B cell (primary cell): ENCODE measurements at places on chromosomes 3 and 15.

DNA sequence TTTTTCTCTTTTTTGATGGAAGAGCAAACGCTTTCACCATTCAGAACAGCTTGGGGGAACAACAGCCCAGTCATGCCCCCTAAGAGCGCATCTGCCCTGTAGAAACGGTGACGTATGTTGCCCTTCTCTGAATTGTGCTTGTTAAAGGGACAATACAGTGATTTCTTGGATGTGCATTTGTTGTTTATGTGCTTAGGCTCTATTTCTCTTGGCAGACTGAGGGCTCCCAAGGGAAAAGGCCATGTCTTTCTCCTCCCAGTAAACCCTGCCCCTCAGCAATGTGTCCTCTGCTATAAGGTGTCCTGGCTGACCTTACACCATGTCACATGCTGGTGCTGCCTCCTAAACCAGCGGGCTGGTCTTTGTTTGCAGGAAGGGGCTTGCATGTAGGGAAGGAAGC lies 346.1 kb downstream of the EPHB1 start:
- no peak for DNase-seq

DNA sequence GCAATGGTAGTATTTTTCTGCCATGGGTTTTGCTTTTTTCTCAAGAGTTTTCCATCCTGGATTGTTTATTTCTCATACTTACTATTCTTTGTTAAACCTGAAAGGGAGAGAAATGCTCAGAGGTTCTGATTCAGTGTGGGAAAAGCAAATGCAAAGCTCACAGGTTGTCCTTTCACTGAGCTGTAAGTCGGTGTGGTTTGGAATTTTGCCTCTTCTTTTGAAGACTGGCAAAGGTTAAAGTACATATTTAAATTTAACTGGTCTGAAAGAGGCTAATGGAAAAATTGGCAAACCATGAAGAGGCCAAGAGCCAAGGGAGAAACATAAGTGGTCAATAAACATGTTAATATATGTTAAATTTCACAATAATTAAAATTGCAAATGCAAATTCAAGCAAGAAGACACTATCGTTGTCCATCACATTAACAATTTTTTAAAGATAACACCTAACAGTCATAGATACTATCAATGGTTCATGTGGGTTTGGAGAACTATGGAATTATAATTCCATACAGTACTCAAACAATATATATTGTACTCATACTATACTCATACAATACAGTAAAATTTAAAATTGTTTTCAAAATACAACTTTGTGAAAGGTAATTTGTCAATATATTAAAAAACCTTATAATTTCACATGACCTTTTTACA lies 246.8 kb upstream of the STT3B start:
- no peak for DNase-seq

GRCh38 chr15:29844290-29844903 lies 22.1 kb upstream of the TJP1 start:
- DNase-seq, result no peak

- DNase-seq, result no peak
Measured at GRCh38 chr3:60114191-60114590, 1064.4 kb upstream of the CFAP20DC start.

DNA sequence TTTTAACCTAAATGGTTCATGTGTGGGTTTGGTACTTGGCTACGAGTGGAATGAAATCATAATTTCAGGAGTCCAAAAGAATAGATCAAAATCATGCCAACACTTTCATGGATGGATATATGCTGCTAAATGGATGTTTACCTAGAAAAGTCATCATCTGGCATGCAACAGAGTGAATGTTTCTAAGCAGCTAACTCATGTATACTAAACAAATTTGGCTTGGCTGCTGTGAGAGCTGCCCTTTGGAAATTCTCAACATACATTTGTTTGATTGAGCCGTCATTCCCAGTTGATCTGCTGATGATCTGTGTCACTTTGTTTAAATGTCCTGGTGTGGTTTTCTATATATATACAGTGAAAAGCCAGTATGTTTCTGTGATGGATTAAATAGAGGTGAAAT lies 263.3 kb downstream of the MECOM start:
- no peak for DNase-seq

DNA sequence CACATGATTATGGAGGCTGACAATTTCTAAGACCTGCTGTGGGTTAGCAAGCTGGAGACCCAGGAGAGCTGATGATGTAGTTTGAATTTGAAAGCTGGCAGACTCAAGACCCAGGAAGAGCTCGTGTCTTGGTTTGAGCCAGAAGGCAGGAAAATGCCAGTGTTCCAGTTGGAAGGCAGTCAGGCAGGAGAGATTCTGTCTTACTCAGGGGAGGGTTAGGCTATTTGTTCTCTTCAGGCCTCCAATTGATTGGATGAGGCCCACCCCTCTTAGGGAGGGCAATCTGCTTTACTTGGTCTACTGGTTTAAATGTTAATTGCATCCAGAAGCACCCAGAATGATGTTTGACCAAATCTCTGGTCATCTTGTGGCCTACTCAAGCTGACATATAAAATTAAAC lies 40.4 kb upstream of the IGF2BP2 start:
- no peak for DNase-seq

DNA sequence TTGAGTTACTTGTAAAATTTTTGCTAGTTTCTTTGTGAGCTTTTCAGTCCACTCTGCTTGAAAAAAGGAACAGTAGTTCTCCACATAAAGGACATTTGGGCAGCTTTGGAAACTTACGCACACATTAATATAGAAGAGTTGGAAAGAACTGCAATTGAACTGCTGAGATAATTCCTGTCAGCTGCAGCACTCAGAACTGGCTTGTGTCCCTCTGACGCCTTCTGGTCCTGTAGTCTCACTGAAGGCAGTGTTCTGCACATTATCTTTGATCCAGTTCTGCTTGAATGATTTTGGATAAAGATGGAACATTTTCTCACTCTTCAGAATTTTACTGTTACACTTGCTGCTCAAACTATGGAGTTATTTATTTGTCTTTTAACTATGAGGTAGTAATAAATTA lies 901.9 kb downstream of the OTOL1 start:
- DNase-seq, result no peak

DNA sequence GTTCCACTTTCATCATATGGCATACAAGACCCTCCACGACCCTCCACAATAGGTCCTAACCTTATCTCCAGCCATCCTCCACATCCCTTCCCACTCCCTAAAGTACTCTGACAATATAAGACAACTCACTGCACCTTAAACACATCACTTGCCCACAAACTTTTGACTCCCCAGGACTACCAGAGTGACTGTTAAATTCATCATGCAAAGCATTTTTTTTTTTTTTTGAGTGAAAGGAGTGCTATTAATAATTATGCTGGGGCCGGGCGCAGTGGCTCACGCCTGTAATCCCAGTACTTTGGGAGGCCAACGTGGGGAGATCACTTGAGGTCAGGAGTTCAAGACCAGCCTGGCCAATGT lies 55.8 kb downstream of the OSBPL10 start:
- DNase-seq, result no peak

GRCh38 chr3:32813180-32813579 lies 4.6 kb upstream of the TRIM71 start:
- no peak for DNase-seq

- peak; percentile 51 for DNase-seq
Measured at GRCh38 chr15:85500060-85500708, 119.8 kb downstream of the AKAP13 start.

GRCh38 chr15:87121336-87121735 lies 1041.7 kb downstream of the AGBL1 start:
- no peak for DNase-seq

DNA sequence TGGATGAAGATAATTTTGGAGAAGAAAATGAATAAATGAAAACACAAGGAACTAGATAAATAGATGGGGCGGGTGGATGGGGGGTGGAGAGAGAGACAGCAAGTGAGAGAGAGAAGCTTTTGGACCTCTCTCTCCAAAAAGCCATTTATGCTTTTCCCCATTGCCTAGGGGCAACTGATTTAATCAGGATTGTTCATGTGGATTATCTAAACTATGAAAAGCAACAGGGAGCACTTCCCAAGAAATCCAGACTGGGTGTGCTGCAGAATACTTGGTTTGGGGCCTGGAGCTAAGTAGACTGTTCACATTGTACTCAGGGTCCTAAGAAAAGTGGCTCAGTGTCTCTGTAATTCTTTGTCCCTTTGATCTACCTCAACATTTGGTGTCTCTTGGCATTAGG lies 367.0 kb downstream of the TIGIT start:
- DNase-seq, result no peak

DNA sequence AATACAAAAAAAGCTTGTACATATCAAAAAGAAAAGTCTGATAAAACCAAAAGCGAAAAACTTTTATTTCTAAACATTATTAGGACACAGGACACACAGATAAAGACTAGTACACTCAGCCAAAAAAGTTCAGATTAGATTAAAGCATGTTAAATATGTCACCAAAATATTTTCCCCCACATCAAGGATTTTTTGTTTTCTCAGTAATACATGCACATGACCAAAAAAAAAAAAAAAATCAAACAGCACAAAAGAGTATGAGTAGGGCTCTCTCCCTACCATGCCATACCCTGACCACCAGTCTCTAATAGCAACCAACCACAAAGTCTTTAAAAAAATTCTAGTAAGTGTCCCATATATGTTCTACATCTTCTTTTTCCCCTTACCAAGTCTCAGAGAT lies 77.4 kb downstream of the LRRFIP2 start:
- no peak for DNase-seq

DNA sequence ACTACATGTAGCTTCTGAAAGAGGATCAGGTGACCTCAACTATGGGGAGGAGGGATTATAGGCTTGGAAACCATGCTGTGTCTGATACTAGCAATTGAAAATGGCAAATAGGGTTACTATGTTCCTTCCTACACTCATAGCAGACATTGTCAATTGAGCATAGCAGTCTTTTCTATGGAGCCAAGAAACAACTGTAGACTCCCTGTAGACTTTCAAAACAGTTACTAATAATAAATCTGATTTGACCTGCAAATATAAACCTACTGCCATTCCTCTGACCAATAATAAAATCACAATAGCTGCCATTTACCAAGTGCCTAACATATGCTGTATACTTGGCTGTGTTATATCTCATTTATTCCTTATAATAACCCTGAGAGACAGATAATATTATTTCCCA lies 8.5 kb upstream of the ARL14 start:
- DNase-seq, result no peak

GRCh38 chr15:51025454-51025846 lies 69.3 kb downstream of the TNFAIP8L3 start:
- DNase-seq, result no peak

DNA sequence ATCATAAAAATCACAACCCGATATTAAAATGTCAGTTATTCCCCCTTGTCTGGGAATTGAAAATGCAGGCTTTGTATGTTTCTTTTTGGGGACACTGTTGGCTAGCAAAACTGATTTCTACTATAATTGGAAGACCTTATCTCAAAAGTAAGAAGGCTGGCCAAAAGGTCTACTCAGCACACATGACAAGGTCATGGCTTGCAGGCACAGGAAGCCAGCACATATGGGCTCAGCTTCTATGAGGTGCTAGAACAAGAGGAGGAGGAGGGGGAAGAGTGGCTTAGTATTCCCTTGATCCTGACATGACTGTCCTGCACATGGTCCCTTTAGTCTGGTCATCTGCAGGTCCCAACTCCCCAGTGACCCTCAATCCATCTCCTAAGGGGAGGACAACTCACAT lies 681.2 kb downstream of the SQOR start:
- DNase-seq, result no peak

- no peak for DNase-seq
Measured at GRCh38 chr3:121895736-121896135, 1.5 kb downstream of the SLC15A2 start.

DNA sequence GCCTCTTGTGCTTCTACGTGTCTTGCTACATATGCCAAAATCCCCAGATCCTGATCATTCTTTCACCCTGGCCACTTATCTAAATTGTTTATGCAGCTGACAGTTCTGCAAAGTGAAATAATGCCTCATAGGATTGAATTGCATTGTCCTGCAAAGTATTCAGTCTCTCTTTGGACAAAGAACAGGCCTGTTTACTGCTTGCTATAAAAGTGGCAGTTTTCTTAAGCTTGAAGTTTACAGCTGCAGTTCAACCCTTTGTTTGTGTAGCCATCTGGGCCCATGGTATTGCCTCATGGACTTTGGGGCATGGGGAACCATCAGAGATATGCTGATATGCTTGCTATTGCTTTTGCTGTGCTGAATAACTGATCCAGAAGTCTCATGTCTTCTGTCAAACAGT lies 523.2 kb downstream of the OTOL1 start:
- DNase-seq, result no peak

- DNase-seq, result no peak
Measured at GRCh38 chr3:24290596-24290995, 204.1 kb downstream of the THRB start.

DNA sequence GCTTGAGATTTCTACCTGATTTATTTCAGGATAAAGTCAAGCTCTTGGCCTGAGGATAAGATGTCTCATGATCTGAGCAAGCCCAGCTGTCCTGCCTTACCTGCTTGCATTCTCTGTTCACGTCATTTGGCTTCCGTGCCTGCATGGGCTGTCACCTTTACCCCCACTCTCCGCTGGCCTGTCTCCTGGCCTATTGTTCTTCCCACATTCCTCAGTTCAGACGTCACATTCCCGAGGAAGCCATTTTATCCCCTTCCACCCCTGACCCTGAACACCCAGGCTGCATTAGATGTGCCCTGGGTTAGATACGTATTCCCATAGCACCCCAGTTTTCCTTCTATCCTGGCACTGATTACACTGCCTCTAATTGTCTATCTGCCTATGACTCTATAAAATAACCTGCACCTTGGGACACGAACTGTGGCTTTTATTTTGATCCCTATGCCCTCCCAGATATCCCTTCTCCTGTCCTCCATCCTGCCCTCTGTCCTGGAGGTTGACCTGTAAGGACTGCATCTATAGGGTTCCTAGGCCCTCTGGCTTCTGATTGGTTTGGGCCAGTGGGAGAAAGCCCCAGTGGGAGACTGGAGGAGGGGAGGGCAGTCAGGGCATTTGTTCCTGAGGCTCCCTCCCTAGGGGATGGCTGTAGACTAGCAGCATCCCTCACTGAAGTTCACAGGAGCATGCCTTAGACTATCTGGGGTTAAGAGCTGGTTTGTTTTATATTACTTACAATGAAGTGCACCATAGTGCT lies 19.2 kb upstream of the UBE2Q2 start:
- DNase-seq, result no peak

- no peak for DNase-seq
Measured at GRCh38 chr3:23254282-23254681, 51.2 kb downstream of the UBE2E2 start.

DNA sequence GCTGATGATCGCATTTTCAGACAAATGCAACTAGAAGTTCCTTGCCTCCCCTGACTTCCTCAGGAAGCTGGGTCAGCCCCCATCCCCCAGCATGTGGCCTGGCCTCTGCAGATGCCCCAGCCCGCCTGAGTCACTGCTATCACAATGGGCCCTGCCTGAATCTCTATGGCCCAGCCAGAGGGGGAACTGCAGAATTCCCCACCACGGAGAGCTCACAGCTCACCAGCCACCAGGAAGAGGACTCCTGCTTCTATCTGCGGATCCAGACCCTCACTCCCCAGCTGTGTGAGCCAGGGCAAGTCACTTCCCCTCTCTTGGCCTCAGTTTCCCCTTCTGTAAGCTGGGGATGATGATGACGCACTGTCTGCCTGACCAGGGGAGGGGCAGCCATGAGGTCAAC lies 6.9 kb downstream of the PLXND1 start:
- DNase-seq, result no peak

GRCh38 chr15:89774492-89774891 lies 1.6 kb upstream of the MESP2 start:
- DNase-seq, result no peak

- DNase-seq, result no peak
Measured at GRCh38 chr3:3027976-3028567, 82.1 kb downstream of the IL5RA start.

GRCh38 chr3:9213019-9213634 lies 36.3 kb downstream of the SRGAP3 start:
- no peak for DNase-seq

GRCh38 chr3:15858547-15859506 lies 61.0 kb upstream of the ANKRD28 start:
- DNase-seq, result peak; percentile 90
